Putamen (tissue), 1 donor: ENCODE measurements at places on chromosomes 1 and 21.

DNA sequence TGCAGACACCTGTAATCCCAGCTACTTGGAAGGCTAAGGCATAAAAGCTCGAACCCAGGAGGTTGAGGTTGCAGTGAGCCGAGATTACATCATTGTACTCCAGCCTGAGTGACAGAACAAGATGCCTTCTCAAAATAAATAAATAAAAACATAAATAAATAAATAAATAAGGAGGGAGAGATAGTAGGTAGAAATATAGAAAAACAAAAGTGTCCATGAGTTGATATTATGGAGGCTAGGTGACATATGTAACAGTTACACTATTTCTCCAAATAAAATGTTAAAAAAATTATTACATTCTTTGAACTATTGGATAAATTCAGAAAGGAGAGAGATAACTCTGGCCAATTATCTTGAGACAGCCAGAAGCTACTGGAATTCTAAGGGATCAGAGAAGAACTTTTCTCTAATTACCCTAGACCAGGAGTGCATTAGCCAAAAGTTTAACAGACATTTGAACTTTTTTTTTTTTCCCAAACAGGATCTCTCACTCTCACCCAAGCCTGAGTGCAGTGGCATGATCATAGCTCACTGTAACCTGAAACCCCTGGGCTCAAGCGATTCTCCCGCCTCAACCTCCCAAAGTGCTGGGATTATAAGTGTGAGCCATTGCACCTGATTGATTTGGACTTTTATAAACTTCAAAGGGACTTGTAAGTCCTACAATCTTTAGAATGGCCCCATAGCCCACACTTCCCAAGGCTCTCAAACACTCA lies 17.6 kb downstream of the SYNJ1 start:
- no peak for DNase-seq

GRCh38 chr1:17002524-17002902 lies 9.2 kb downstream of the ATP13A2 start:
- DNase-seq = no peak

DNA sequence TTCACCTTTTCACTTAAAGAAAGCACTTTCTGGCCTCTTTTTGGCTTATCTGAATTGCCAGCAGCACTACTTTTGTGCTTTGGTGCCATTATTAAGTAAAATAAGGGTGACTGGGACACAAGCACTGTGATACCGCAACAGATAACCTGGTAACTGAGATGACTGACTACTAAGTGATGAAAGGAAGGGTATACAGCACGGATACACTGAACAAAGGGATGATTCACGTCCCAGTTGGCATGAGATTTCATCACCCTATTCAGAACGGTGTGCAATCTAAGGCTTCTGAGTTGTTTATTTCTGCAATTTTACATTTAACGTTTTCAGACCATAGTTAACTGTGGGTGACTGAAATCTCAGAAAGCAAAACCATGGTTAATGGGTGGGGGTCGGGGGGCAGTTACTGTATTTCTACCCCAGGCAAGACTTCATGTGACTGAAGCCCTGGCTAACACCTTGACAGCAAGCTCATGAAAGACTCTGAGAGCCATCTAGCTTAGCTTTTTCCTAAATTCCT lies 102.8 kb downstream of the CLIC6 start:
- no peak for DNase-seq

GRCh38 chr1:53120659-53121058 lies 21.8 kb downstream of the SLC1A7 start:
- no peak for DNase-seq

GRCh38 chr21:36881228-36881627 lies 85.2 kb downstream of the HLCS start:
- DNase-seq = no peak

GRCh38 chr1:241186716-241187115 lies 170.3 kb downstream of the RGS7 start:
- no peak for DNase-seq

- no peak for DNase-seq
Measured at GRCh38 chr1:193131266-193131860, 9.5 kb downstream of the CDC73 start.

- DNase-seq = no peak
Measured at GRCh38 chr1:28066393-28067154, 21.8 kb downstream of the EYA3 start.

DNA sequence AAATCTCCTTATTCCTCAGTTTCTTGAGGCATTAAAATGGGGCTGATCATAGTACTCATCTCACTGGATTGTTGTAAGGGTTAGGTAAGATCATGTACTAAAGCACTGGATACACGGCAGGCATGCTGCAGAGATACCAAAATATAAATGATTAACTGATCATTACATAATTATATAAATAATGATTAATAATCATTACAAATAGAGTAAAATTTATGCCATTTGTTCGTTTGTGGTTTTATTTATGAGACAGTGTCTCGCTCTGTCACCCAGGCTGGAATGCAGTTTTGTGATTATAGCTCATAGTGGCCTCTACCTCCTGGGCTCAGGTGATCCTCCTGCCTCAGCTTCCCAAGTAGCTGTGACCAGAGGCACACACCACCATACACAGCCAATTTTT lies 140.7 kb downstream of the HHAT start:
- no peak for DNase-seq

DNA sequence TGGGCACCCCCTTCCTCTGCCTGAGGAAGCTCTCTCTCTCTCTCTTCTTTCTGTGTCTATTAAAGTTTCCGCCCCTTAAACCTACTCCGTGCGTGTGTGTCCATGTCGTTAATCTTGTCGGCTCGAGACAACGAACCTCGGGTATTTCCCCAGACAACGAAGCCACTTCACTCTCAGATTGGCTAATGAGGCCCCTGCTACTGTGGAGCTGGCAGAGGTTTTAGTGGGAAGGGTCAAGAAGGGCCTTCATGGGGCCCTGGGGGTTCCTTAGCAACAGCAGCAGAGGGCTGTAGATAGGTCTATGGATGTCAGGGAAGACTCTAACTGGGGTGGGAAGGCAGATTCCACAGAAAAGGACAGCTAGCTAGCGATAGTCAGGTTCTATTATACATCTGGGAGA lies 239.8 kb upstream of the RAB4A start:
- DNase-seq = no peak

GRCh38 chr1:231757101-231757404 lies 130.5 kb downstream of the DISC1 start:
- DNase-seq = no peak

GRCh38 chr1:206558794-206559671 lies 51.7 kb downstream of the RASSF5 start:
- no peak for DNase-seq

GRCh38 chr1:40032240-40032891 lies 8.2 kb upstream of the CAP1 start:
- no peak for DNase-seq
